ENCODE measurements at places on chromosomes 1 and 21.

GRCh38 chr1:93608187-93609109, 73.2 kb downstream of the BCAR3 start:
- DNase-seq = peak; percentile 76

DNA sequence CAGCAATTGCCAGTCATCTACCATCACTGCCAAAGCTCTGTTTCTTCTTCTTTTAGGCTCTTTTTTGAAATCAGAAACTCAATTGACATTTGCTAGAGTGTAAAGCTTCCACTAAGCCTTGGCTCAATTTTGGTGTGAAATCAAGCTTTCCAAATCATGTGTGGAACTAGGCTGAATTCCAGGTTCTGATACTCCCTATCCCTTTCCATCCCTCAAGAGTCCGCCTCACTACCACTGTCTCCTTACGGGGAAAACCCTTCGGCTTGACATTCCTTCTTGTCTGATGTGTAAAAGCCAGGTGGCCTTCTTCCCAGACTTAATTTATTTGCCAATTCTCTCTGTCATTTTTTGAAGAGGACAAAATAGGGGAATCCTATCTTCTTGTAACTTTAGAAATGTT, 47.2 kb upstream of the PRMT6 start:
- no peak for DNase-seq

DNA sequence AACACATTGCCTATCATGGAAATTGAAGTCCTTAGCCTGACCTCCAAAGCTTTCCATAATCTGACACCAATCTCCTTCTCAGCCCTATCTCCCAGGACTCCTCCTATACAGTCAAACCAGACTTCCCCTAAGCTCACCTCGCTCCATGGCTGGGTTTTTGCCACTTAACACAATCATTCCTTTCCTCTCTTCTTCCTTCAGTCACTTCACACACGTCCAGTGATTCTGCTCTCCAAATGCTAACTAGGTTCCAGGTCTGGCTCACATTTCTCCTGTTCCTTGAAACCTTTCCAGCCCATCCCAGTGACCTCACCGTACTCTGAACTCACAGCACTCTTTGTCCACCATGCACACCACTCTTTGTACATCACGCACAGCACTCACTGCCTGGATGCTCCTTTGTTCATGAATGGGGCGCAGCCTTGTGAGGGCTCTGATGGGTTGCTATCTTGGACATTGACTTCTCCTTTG, 98.4 kb downstream of the GLUL start:
- DNase-seq = no peak

GRCh38 chr1:12712076-12712475, 3.8 kb upstream of the AADACL3 start:
- DNase-seq = no peak

GRCh38 chr1:218322762-218323161, 22.4 kb upstream of the TGFB2 start:
- DNase-seq = no peak

DNA sequence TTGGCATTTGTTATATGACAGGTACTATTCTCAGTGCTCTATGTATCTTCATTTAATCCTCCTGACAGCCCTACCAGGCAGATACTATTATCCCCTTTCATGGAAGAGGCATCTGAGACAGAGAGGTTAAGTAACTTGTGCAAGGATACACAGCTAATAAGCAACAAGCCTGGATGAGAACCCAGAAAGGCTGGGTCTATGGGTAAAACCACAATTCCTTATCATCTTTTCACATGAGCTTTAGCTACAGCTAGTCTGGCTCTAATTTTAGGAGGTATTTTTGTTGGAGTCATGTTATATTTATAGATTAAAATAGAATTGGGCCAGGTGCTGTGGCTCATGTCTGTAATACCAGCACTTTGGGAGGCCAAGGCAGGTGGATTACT, 27.7 kb downstream of the DNTTIP2 start:
- no peak for DNase-seq

DNA sequence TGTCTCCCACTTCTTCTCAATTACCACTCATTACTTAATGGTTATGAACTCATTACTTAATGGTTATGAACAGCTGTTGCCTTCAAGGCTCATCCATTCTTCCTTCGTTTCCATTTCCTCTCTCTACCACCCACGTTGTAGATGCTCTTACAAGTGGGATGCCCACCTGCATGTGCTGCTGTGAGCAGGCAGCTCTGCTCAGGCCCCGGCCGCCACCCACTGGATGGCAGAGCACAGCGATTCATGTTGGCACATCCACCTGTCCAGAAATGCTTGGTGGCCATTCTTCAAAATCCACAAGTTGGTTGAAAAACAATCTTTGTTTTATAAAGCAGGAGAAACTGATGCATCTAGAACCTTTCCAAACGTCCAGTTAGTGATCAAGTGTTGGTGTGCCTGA, 14.5 kb downstream of the ATP1A1 start:
- DNase-seq = no peak

GRCh38 chr1:17994046-17994445, 113.6 kb upstream of the IGSF21 start:
- DNase-seq = no peak

DNA sequence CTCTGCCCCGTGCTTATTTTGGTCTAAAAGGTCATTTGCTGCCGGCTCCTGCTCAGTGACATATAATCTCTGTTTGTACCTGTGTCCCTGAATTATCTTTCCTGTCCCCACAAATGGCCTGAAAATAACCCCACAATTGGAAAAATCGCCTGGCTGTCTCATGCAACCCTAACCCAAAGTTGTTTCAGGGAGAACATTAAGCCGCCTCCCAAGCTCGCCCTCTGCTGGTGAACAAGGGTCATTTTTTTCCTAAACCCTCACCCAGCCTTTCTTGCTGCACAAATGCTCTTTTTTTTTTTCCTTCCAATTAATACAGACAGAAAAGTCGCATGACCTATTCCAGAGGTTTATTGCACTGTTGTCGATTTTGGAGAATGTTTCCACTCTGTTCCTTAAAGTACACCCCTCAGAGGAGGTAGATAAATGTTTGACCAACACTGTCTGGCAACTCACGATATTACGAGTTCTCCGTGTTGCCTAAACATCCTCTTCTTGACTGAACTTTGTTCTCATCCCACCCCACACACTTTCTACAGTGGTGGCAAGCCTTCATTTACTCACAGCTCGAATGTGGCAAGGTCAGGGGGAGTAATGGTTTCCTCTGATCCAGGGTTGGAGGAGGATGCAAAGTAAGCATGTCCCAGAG, 148.7 kb downstream of the ZZZ3 start:
- peak; percentile 66 for DNase-seq

DNA sequence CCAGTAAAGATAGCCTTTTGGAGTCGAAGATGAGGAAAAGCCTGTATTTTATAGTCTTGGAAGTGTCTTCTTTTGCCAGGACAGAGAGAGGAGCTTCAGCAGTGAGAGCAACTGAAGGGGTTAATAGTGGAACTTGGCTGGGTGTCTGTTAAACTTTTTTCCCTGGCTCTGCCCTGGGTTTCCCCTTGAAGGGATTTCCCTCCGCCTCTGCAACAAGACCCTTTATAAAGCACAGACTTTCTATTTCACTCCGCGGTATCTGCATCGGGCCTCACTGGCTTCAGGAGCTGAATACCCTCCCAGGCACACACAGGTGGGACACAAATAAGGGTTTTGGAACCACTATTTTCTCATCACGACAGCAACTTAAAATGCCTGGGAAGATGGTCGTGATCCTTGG, at the start of gene VCAM1:
TSS of gene VCAM1 (plus strand) at position 253 of the 400 bp plus-strand sequence. CDS start at position 372, 119 bp downstream.
- peak; percentile 2 for DNase-seq

- DNase-seq = no peak
These were observed 36.9 kb upstream of the QSOX1 start for GRCh38 chr1:180117764-180118116.

- peak; percentile 29 for DNase-seq
These were observed 4.6 kb upstream of the FAM167B start for GRCh38 chr1:32242341-32242851.

DNA sequence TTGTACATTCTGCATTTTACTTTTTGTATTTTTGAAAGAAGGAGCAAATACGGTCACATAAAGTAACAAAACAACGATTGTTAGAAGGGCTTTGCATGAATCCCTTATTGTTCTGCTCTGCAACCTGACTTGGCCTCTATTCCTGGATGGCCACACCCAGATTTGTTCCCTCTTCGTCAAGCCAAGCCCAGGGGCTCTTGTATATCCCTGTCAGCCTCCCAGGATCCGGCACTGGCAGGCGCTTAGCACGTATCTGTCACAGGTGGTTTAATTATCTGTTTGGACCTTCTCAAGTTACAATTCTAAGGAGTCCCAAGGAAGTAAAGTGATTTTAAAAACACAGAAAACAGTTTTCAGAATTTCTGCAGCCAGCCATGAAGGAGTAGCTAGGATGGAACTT, 28.0 kb downstream of the CRYAA start:
- DNase-seq = no peak

GRCh38 chr1:3772715-3773571, at the start of gene SMIM1:
Gene SMIM1, plus strand, starts transcription at chr1:3772749. Its CDS starts 2,625 bp downstream, at chr1:3775374.
- no peak for DNase-seq

- DNase-seq = peak; percentile 38
These were observed 21.8 kb downstream of the DHRS3 start for GRCh38 chr1:12596007-12596821.

DNA sequence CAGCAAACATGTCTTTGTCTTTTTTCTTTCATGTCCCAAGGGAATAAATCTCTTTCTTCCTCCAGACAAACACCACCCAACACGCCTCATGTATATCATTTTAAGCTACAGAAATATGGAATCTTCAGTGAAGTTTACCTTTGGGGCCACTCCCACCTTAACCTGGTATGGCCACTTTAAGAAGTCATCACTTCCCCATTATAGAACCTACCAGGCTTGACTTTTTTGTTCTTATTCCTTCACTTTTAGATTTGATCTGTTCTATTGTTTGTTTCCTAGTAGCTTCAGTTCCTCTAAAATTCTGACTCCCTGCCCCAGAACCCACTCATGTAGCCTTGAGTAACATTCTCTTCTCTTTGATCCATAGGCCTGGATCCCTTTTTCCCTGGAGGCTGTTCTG, 226.3 kb downstream of the HLX start:
- no peak for DNase-seq

- DNase-seq = no peak
These were observed 17.2 kb upstream of the FABP3 start for GRCh38 chr1:31390071-31390470.

DNA sequence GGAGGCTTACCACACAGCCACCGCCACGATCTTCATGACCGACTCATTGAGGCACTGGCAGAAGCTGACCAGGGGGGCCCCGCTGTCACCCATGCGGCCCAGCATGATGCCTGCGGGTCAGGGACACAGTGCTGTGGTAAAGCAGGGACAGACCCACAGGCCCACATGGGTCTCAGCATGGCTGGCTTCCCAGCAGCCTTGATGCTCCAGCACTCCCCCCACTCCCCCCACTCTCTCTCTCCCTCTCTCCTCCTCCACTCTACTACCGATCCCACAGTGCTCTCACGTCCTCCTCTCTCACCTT, 31.4 kb downstream of the PODN start:
- no peak for DNase-seq

- DNase-seq = peak; percentile 64
These were observed 17.0 kb upstream of the GPR37L1 start for GRCh38 chr1:202105571-202106339.

DNA sequence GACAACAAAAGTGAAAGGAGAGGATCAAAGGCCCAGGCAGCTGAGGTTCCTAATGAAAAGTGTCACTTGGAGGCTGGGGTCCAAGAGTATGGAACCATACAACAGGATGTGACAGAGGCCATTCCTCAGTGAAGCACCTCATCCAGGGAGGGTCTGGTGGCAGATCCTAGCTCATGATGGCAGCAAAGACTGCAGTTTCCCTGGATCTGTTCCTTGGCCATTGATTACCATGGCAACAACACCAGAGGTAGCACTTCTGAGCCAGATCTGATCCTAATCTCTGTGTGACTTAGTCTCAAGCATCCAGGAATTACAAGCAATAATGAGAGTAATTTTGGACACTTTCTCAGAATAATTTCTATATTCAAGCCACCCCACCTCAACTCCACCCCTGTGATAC, 12.9 kb downstream of the FAM177B start:
- DNase-seq = peak; percentile 76

DNA sequence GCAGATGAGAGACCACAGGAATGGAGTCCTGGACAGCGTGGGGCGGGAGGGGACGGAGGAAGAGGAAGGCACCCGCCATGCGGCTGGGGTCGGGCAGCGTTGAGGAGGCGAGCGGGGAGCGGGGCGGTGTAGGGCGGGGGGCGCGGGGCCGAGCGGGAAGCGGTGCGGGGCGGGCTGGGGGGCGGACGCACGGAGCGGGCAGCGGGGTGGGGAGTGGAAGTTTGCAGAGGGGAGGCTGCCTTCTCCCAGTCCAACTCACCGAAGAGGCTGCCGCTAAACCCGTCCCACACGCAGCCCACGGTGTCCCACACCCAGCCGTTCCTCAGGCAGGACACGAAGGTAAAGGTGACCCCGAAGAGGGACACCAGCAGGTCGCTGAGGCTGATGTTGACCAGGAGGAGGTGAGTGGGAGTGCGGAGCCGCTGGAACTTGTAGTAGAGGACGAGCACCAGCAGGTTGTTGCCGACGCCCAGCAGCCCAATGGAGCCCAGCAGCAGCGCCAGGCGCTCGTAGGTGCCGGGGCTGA, 483 bp downstream of the CHML start:
- peak; percentile 55 for DNase-seq

GRCh38 chr1:244113532-244114320, 62.6 kb downstream of the ZBTB18 start:
- no peak for DNase-seq

- DNase-seq = no peak
These were observed 212.7 kb upstream of the NRIP1 start for GRCh38 chr21:15277466-15277865.

GRCh38 chr1:94538243-94538827, 3.2 kb downstream of the F3 start:
- DNase-seq = no peak

DNA sequence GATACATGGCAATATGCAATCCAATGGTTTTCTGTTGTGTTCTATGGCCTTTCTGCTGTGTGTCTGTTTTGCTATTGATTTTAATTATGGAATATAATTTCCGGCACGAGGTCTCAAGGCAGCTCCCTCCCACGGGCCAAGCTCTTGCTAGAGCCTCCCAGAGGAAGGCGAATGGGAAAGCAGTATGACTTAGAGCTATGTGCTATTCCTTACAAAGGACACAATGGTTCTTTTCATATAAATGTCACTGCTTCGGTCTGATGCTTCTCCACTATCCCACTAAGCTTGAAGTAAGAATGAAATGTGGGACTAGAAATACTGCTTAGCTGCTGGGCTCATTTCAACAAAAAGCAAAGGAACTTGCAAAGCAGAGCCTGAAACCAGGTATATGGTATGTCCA, 322.2 kb upstream of the BEND5 start:
- DNase-seq = no peak

- no peak for DNase-seq
These were observed 25.8 kb downstream of the PRDM2 start for GRCh38 chr1:13725714-13726175.

- DNase-seq = no peak
These were observed 377 bp downstream of the SAMD13 start for GRCh38 chr1:84301785-84302385.

DNA sequence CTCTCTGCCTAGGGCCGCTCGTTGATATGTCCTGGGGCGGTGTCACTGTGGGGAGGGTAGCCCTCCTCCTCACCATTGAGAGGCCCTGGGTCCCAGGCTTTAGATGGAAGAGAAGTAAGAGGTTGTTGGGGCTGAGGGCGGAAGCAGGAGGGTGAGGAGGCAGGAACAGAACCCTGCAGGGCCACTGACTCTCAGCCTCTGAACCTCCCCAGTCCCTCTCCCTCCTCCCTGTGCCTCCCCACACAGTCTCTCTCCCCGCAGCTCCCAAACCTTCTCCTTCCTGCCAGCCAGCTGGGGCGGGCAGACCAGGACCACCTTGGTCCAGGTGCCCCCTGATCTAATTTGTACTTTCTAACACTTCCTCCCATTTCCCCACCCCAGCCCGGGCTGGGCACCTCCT, 14.3 kb upstream of the FAM131C start:
- no peak for DNase-seq
